ENCODE measurements at places on chromosomes 1 and 21. TPM values are rescaled to one million over a fixed set of nuclear protein-coding genes. Genes with fewer than 3 reads are reported as not detected.
A peak's percentile ranks its signal among the peaks of the same experiment; 100 is the strongest.

The RIMS3 gene
- 8.2 TPM for total RNA-seq

DNA sequence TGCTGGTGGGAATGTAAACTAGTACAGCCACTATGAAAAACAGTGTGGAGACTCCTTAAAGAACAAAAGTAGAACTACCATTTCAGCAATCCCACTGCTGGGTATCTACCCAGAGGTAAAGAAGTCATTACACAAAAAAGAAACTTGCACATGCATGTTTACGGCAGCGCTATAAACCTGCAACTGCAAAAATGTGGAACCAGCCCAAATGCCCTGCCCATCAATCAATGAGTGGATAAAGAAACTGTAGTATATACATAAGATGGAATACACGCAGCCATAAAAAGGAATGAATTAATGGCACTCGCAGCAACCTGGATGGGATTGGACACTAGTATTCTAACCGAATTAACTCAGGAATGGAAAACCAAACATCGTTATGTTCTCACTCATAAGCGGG lies 51.0 kb downstream of the ZSWIM5 start:
- DNase-seq: no peak

The OR2M3 gene
- total RNA-seq: not detected

The RSPH1 gene
- total RNA-seq: 0.19 TPM

DNA sequence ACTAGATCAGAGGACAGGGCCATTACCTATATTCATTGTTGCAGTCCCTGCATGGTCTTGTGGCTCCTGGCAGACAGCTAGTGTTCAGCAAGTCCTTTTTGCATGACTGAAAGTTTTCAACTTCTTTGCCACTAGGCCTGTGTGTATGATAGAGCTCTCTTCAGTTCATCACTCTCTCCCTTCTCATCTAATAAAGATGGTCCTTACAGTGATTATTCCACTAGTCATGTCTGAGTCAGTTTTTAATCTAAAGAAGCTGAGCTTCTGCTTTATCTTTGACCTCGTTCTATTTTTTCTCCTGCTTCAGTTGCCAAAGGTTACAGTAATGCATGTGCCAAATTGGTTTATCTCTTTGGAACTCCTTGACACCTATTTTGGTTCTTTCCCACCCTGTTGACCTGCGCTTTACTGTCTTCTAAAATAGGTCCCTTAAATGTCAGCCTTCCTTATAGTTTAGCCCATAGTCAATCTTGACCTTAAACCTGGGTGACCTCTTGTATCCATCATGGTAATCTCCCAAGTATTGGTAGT lies 6.4 kb downstream of the CXADR start:
- DNase-seq: no peak

DNA sequence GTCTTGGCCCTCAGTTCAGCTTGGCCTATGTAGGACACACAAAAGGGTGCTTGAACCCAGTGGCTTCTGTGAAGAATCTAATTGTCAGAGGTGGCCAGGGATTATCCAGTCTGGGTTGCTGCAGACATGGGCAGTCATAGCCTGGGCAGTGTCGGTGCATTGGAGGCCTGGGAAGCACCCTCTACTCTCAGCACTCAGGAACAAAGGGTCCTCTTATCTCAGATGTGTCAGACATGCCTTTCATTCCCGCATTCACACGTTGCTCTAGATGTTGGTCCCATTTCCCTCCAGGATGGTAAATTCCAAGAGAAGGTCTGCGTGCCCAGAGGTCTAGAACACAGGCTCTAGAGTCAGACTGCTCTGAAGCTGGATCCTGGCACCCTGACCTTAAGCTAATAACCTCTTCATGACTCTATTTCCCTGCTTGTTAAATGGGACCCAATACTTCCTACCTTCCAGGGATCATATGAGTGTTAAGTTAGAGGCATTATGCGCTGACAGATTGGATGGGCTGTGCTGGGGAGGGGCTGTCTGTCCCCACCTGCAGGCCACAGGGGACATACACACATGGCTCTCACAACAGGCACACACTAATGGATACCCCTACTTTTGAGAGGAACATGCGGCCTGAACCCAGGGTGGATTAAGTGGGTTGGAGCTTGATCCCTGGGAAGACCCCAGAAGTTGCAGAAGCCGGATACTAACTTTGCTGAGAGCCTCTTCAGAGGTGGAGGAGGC lies 16.5 kb upstream of the EDN2 start:
- DNase-seq: no peak

DNA sequence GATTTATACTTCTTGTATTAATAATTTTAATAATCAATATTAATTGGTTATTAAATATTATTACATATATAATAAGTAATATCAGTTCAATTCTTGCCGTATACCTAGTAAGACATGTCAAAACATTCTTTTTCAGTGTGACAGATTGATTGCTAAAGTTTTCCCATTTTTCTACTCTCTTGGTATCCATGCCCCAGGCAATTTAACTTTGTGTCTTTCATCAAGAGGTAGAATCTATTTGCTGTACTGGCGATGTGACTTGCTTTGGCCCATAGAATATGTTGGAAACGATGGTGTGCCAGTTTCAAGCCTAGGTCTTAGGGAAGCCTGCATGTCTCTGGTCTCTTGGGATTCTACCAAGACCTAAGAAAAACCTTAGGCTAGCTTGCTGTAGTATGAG lies 436.1 kb upstream of the ADAMTS5 start:
- DNase-seq: no peak

- DNase-seq: no peak
Observed at GRCh38 chr1:111227851-111228747, 586 bp downstream of the CHI3L2 start.

- DNase-seq: no peak
Observed at GRCh38 chr1:245512181-245512888, 357.6 kb downstream of the KIF26B start.

- no peak for DNase-seq
Observed at GRCh38 chr1:111565079-111565478, 54.5 kb upstream of the RAP1A start.

GRCh38 chr1:6309564-6309963 lies 48.7 kb upstream of the GPR153 start:
- DNase-seq: no peak

DNA sequence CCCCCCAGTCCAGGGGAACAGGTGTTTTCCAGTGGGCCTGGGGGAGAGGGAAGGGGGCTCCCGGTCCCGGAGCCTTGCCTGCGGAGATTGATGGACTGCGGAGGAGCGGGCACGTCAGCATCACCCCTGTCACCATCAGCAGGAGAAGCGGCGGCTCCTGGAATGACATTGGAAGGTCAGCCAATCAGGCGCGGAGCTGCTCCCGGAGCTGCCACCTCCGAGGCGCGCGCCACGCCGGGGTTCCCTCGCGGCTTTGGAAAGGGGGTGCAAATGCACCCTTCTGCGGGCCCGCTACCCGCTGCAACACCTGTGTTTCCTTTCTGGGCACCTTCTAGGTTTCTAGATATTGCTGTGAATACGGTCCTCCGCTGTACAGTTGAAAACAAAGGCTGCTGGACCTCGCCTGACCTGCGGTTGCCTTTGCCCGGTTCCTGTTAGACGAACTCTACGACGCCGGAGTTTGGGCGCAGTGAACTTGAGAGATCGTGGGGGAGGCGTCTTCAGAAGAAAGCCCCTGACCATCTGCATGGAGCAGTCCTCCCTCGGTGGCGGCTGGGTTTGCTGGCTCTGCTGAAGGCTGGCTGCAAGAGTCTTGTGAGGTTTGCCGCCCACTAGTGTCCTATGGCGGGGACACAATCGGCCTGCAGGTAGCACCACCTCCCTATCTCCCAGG lies 5.3 kb downstream of the DSCAM start:
- DNase-seq: no peak

The ADGRB2 gene
- 5.3 TPM for total RNA-seq

The KANK4 gene
- 0.19 TPM for total RNA-seq

The SLC22A15 gene
- 3.1 TPM for total RNA-seq

DNA sequence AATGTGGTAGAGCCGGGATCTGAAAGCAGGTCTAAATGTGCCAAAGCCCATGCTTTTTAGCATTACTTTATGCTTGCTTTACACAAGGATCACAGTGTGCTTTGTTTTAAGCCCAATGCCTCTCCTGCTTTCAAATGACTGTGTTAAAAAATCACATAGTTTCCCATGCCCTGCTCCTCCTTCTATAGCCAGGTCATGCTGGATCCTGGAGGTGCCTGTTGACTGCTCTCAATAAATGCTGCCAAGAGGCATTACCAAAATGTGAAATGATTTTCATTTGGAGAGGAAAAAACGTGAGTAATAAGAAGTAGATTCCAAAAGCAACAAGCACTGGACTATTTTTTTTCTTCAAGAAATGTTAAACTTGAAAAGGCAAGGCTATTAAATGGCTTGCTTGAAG lies 420.7 kb upstream of the USP24 start:
- DNase-seq: no peak

The KRTAP19-1 gene
- total RNA-seq: not detected

DNA sequence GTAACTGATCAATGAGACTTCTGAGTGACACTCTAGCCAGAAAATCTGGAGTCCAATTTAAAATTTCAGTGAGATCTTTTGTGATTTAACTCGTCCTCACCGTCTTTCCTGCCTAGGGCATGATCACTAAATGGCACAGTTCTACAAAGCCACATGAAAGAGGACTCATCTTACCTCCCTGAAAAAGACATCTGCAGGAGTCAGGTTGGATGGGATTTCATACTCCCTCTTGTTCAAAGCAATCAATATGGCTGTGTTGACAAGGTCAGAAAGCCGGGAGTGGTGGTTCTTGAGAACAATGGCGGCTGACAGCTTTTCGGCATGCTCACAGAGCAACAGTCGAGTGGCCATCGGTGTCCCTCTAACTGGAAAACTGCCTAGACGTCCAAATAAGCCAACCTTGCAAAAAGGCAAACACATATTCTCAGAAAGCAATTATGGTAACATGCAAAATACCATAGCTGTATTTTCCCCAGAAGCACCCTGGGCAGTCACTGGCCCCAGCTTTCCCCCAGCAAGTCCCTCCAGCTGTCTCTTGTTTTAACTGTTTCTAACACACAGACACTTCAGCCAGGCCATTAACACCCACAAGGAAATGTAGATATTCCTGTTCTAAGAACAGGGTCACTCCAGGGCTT lies 36.6 kb upstream of the ACTA1 start:
- no peak for DNase-seq

The THRAP3 gene
- 79.1 TPM for total RNA-seq

The UMODL1 gene
- total RNA-seq: not detected

- DNase-seq: no peak
Observed at GRCh38 chr1:61120246-61120840, 38.0 kb downstream of the NFIA start.

DNA sequence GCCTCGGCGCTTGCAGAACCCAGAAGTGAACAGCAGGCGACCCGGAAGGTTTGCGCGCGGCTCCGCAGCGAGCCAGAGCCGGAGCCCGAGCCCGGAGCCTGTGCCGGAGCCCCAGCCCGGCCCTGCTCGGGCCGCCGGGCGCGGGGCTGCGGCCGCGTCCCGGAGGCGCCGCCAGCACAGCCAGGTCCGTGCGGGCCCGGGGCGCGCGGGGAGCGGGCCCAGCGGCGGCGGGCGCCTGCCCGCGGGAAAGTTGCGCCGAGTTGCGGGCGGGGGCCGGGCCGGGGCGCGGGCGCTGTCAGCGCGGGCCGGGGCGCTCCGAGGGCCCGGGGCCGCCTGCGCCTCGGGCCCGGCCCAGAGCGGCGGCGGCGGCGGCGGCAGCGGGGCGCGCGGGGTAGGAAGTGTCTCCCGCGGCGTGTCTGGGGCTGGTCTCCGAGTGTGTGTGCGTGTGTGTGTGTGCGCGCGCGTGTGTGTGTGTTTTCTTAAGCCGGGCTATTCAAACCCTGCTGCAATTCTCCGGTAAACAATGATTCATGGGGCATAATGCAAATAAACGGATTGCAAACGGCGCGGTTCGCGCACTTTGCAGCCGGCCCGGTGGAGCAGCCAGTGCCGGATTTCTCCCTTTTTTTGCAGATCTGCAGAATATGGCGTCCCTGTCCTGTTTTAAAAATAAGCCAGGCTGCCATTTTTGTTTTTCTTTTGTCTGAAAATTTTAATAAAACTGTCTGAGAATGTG lies at the start of gene ZNF362:
ZNF362 (plus strand) TSS at position 22 of the 736 bp plus-strand sequence. CDS start 14,083 bp downstream, outside the sequence.
- DNase-seq: peak; percentile 85

GRCh38 chr1:22108339-22109105 lies 34.4 kb downstream of the WNT4 start:
- DNase-seq: no peak

The NLRP3 gene
- total RNA-seq: 3.0 TPM

GRCh38 chr1:228964178-228965089 lies 229.2 kb downstream of the RHOU start:
- no peak for DNase-seq

The EYA3 gene
- total RNA-seq: 12.3 TPM

The KCNH1 gene
- 0.33 TPM for total RNA-seq

The KCNK1 gene
- 3.2 TPM for total RNA-seq

The PEAR1 gene
- 14.6 TPM for total RNA-seq

DNA sequence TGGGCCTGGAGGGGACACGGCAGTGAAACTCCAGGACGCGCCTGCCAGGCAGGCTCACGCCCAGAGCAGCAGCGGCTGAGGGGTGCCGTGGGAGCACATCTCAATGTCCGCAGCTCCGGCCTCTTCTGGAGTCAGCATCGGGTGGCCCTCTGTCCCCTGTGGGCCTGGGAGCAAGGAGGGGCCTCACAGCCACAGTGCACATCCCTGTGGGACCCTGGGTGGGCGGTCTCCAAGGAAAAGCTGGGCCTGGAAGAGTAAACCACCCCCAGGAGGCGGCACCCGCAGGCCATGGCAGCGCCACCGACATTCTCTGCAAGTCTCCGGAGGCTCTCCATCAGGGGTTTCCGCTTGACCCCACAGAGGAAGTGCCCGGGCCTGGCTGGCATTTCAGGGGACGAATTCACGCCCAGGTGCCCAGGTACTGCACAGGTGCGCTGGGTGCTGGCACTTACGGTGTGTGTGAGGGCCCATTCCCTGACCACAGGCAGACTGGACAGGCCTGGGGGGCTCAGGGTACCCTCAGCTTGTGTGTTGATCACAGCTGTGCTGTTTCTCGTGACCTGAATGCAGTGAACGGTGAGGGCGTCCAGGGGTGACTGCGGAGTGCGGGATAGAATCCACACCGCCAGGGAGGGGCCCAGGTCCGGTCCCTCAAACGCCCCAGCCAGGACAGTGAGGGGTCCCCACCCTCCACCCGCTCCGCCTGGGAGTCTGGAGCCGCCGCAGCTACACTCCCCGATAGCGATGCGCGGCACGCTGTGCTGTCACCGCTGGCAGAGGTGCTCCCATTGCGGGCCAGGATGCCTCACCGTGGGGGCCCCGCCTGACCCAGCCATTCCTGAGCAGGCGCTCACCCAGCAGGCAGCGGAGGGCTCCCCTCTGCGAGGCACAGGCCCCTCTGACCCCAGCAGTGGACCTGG lies 16.6 kb upstream of the RNF223 start:
- peak; percentile 79 for DNase-seq

GRCh38 chr1:96090134-96090533 lies 631.5 kb upstream of the PTBP2 start:
- DNase-seq: no peak

The SLC9C2 gene
- total RNA-seq: not detected

The DNAH14 gene
- 3.1 TPM for total RNA-seq

- no peak for DNase-seq
Observed at GRCh38 chr1:207049974-207050391, 1.0 kb downstream of the YOD1 start.
